Sigmoid colon (tissue), 7 donors: ENCODE measurements at places on chromosomes 2 and 18. TPM values are rescaled to one million over a fixed set of nuclear protein-coding genes. Genes with fewer than 3 reads are reported as not detected.

The STK36 gene
- total RNA-seq, result 32.6 TPM

The SAP130 gene
- 9.4 TPM for total RNA-seq

- DNase-seq, result peak; percentile 99
Observed at GRCh38 chr2:66434679-66435548, at the start of gene MEIS1. TSS of gene MEIS1 (plus strand) at chr2:66435125. CDS start at chr2:66435857, 732 bp downstream.

- no peak for DNase-seq
Observed at GRCh38 chr2:95328358-95329125, 31.4 kb downstream of the KCNIP3 start.

DNA sequence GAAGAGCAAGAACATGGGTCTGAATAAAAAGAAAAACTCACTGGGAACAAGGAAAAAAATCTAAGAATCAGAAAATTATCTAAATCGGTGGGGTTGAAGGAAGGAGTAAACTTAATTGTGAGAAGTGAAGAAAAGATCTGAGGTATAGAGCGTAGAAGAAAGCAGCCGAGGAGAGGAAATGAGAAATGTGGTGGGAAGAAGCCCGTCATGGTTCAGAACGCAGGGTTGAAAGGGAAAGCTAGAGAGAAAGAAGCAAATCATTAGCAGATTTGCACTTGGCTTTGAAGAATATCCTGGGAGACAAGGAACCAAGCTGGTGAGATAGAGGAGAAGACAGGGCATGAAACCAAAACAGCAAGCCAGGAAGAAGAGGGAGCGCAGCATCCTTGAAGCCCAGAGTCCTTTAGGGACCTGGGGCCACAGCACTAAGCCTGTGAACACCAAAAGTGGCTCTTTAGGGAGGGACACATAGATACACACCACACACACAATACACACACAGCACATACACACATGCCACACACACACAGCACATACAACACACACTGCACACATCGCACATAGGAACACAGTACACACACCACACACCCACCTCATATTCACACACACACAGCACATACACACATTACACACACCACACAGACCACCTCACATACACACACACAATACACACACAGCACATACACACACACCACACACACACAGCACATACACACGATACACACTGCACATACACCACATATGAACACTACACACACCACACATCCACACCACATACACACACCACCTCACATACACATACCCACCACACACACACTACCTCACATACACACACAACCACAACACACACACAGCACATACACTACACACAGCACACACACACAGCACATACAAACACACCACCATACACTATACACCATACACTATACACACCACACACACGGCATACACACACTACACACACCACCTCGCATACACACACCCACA is 274.6 kb downstream of the ETAA1 start:
- DNase-seq, result no peak

GRCh38 chr18:61443081-61443725 is 110.0 kb downstream of the CDH20 start:
- DNase-seq, result no peak

DNA sequence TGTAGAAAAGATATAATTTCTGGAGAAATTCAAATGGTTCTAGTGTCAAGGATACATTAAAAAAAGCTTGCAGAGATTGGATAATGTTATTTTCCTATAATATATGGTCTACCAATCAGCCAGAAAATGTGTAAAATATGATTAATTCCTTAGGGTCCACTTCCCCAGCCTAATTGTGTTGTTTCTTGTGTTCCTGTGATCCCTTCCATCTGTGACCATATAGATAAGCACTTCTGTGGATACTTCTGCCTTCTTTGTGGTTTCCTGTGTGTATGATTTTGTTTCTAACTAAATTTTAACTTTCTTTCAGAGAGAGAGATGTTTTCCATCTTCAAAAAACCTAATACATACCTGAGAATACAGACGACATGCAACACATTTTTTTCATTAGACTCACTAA is 367.1 kb upstream of the PIK3C3 start:
- no peak for DNase-seq

DNA sequence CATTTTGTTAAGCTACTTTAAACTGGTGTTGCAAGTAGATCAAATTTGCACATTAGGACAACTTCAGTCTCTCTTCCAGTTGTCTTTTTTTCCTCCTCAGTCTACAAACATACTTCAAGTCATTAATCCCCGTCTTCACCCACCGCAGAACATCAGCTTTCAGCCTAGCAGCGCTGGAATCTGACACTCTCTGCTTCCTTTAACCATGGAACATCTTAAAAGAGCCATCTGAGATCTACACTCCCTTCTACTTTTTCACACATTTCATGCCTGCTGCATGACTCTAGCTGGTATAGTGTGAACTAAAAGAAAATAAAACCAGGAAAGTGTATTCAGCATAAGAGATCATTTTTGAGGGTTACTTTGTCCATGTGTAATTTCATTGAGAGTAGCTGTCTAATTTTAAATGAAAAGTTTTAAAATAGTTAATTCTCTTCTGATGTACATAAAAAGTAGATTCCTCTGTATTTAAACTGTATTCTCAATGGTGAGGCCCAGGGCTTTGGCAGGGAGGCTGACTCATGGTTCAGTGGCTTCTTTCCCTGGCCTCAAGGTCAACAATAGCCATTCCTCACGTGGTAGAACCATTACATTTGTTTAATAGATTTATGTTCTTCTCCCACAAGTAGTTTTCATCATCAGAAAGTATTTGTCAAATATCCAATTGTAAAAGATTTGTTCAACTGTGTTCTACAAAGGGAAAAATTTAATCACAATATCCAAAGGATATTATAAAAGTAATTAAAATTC is 16.5 kb downstream of the SGPP2 start:
- DNase-seq, result no peak

DNA sequence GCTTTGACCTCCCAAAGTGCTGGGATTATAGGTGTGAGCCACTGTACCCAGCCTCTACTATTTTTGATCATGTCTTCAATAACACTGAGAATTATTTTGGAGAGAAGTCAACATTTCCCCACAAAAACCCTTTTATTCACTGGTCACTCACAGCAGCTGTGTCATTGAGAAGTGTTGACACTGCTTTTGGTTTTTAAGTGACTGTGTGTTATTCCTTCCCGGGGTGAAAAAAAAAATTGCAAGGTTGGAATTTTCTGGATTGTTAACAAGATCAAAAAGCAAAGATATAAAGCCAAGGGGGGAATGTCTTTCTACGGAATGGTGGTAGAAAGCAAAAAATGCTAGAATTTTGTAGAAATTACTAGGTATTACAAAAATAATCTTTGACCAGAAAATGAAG is 61.5 kb downstream of the TANC1 start:
- no peak for DNase-seq

- DNase-seq, result peak; percentile 87
Observed at GRCh38 chr2:201858281-201859184, 52.2 kb downstream of the CDK15 start.
